ENCODE measurements at places on chromosomes 5 and 9.

GRCh38 chr9:75168270-75169178 lies 80.2 kb downstream of the OSTF1 start:
- DNase-seq = no peak

DNA sequence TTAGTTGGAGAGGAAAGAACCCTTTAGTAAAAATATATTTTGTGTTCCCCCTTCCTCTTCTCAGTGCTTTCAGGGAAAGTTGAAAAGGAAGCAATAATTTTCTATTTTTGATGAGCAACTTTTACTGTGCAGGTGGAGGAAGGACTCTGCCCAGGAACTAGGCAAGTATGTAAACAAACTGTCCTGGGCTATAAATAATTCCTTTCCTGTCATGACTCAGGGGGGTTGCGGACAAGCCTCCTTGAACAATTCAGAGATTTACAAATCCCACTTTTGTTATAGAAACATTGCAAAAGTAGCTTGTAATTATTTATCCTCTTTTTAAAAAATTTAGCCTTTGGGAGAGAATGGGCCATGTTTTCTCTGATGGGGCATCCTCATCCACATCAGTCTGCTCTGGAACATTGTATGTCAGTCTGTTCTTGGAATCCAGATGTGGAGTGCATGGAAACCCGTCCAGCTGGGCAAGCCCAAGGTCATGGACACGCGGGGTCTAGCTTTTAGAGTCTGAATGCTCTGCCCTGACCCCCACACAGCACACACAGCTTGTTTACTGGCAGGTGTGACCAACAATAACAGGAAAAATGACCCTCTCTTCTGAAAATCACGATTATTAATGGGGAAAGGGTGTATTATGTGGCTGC lies 127.6 kb downstream of the GADD45G start:
- no peak for DNase-seq

GRCh38 chr9:124257844-124258606 lies at the start of gene NEK6:
Gene NEK6 (plus strand): TSS chr9:124257949. CDS start chr9:124301965, 44,016 bp downstream.
- DNase-seq = no peak

GRCh38 chr9:133825555-133826218 lies 87.5 kb upstream of the SARDH start:
- DNase-seq = no peak

- no peak for DNase-seq
Observed at GRCh38 chr9:98627296-98627695, 81.4 kb downstream of the GABBR2 start.

- no peak for DNase-seq
Observed at GRCh38 chr5:105905392-105905791, 1765.3 kb downstream of the EFNA5 start.

GRCh38 chr9:6600426-6600825 lies 45.1 kb downstream of the GLDC start:
- no peak for DNase-seq

DNA sequence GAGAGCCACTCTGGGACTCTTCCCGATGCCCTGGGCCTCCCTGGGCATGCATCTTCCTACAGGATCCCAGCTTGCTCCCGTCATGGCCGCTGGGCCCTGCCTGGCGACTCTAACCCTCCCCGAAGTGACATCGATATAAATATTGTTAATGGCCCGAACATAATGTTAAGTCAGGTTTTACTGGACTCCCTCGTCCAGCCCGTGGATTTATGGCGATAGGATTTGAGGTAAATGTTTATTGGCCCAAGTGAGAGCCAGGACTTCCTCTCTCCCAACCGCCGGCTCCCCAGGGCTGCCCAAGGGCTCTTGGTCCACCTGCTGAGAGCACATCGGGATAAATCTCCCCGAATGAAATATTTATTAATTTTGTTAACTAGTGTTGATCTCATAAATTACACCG lies 246.3 kb downstream of the PBX3 start:
- DNase-seq = no peak

GRCh38 chr5:73637565-73637964 lies 11.6 kb downstream of the ARHGEF28 start:
- DNase-seq = no peak

- no peak for DNase-seq
Observed at GRCh38 chr5:61575581-61575980, 243.5 kb downstream of the ZSWIM6 start.

DNA sequence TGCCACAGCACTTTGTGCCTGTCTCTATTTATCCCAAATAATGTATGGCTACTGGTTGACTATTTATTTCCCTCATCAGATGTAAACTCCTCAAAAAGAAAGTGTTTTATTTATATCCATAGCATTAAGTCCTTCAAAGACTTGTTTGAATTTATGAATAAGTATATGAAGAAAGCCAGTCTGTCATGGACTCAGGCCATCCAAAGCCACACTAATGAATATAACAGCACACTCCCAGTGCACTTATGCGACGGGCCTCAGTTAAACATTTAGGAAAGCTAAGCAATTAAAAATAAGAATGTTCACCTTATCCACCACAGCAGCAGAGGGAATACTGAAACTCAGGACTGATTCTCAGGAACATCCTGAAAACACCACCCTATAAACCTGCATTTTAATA lies 77.5 kb downstream of the DENND1A start:
- no peak for DNase-seq

GRCh38 chr5:100889896-100890295 lies 13.2 kb downstream of the ST8SIA4 start:
- DNase-seq = no peak

DNA sequence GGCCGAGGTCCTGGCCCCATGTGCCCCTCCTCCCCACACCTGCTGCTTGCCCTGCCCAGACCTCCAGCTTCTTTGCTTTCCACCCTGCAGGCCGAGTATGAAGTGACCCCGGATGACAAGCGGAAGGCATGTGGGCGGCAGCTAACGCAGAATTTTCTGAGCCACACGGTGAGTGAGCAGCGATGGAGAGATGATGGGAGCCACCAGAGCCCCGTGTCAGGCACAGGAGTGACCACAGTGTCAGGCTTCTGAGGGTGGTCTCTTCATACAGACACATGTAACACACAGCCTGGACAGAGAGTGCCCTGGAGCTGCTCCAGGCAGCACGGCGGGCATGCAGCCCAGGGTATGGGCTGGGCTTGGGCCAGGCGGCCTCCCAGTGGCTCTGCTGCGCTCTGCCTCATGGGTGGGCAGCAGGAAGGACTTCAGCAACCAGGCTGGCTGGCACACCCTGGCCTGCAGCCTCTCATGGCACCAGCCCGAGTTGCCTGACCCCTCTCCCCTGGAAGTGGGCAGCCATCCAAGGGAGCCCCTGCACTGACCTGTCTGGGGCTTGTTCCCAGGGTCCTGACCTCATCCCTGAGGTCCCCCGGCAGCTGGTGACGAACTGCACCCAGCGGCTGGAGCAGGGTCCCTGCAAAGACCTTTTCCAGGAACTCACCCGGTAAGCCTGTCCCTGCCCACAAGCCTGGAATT lies 5.8 kb downstream of the GRK6 start:
- DNase-seq = no peak

GRCh38 chr5:181160152-181160754 lies 12.9 kb downstream of the OR2V2 start:
- no peak for DNase-seq

GRCh38 chr9:727767-728166 lies 113.7 kb upstream of the DMRT1 start:
- DNase-seq = no peak

- no peak for DNase-seq
Observed at GRCh38 chr5:7686794-7687193, 164.1 kb downstream of the CFAP90 start.

GRCh38 chr5:2196416-2196815 lies 313.7 kb upstream of the IRX4 start:
- no peak for DNase-seq

- DNase-seq = no peak
Observed at GRCh38 chr5:139650031-139650688, 2.0 kb downstream of the CXXC5 start.

- DNase-seq = no peak
Observed at GRCh38 chr5:91288118-91288916, 94.8 kb downstream of the ARRDC3 start.

GRCh38 chr5:41721516-41721915 lies 148.7 kb downstream of the OXCT1 start:
- no peak for DNase-seq

GRCh38 chr9:2406252-2406651 lies 215.3 kb upstream of the VLDLR start:
- DNase-seq = no peak

DNA sequence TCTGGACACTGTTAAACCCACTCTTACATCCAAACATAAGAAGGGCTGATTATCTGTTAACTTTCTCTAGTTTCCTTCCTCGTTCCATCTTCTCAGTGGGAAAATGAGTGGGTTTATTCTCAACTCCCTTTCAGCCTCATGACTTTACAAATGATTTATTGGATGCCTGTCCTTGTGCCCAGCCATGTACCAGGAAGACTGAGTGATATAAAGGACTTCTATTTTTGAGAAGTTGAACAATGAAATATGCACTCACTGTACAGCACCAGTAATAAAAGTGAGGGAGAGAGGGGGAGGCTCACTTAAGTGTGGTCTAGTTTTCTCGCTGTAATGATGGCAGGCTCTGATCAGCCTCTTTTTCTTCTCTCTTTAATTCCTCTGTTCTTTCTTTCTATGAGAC lies 277.6 kb downstream of the SMARCA2 start:
- no peak for DNase-seq

- DNase-seq = no peak
Observed at GRCh38 chr9:73260506-73260905, 108.8 kb downstream of the ANXA1 start.

GRCh38 chr9:12697719-12698118 lies 4.5 kb downstream of the TYRP1 start:
- no peak for DNase-seq

GRCh38 chr5:144336191-144336961 lies 165.7 kb downstream of the KCTD16 start:
- DNase-seq = no peak

DNA sequence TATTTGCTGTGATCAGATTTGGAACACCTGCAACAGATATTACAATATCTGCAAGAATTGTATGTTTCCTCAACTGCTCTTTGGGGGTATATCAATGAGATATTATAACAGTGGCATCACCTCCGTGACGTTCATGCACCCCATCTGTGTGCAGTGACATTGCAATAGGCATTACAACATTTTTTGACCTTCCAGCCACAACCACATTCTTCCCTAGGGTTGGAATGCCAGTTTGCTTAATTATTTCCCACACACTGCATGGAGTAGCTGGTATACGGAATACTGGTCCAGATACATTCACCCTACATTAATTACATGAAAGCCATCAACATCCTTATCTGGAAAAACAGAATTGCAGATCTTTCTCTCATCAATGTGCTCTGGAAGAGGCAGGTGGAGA lies 42.3 kb downstream of the FBXO4 start:
- DNase-seq = no peak

- no peak for DNase-seq
Observed at GRCh38 chr9:122338994-122339393, 31.8 kb upstream of the PTGS1 start.

- DNase-seq = no peak
Observed at GRCh38 chr5:124701016-124701415, 45.4 kb downstream of the ZNF608 start.

- DNase-seq = no peak
Observed at GRCh38 chr9:15293804-15294316, 13.2 kb downstream of the TTC39B start.

DNA sequence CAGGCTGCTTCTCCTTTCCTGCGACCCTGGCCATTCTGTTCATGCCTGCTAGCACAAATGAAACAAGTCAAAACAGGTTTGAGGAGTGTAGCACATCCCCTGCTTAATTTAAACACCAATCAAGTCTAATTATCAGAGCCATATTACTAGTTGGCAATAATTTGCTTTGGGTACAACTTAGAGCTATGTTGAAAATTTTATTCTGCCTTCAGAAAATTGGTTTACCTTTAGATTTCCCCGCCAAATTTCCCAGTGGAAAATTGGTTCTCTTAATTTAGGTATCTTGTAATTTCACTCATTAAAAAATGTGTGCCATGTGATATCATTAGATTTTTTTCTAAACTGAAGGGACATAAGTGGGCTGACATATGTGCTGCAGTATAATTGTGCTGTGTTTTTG lies 265.8 kb downstream of the MAST4 start:
- no peak for DNase-seq

DNA sequence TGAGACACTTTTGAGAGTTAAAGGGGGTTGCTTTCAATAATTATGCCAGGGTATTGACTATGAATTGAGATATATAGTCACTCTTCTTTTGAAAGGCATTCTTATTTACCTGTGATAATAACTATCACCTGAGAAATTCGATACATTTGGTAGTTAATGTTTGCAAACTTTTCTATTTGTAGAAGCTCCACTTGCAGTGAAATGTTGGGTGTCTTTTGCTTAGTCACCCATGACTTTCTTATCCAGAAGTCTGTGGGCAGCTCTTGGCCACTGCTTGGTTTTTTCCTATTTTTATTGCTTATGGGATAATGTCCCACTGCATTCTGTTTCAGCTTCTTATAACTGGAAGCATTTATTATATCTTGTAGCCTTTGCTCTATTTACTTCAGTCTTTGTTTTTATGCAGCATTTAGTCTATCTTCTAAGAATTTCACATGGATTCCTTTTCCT lies 3.9 kb downstream of the MACIR start:
- no peak for DNase-seq

DNA sequence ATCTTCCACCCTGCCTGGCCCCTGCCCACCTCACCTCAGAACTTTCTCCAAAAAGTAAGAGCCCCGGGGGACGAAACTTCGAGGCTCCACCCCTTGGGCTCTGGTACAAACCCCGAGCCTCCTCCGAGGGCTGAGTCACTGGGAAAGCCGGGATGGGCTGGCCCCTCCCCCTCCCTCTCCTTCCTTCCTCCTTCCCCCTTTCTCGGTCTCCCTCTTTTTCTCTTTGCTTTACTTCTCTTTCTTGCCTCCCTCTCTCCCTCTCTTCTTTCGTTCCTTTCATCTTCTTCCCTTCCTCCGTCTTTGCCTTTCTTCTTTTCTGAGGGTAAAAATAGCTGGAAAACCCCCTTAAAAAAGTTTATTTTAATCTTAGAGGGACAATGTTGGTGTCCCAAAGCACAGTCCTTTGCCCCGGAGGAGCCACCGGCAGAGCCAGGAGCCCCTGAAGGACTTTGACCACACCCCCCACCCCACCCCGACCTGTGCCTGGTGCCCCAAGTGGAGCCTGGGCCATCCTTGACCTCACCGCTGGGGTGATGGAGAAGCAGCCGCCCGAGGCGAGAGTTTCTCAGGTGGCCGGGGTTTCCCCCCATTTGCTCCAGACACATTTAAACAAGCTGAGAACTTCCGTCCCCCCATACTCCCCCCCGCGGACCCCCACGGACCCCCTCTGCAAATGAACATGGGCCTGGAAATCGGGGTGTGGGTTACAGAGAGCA lies 5.7 kb upstream of the NOTCH1 start:
- no peak for DNase-seq

DNA sequence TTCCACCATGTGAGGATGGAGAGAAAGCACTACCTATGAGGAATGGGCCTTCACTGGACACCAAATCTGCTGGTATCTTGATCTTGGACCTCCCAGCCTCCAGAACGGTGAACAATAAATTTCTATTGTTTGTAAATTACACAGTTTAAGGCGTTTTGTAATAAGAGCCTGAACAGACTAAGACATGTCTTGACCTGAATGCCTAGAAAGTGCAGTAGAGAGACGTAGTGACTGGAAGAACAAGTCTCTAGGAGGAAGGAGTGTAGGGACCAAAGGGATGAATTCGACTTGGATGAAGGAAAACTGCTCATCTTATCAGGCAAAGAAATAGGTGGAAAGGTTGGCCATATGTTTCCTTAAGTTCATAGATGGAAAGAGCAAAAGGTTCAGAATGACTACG lies 309.8 kb upstream of the RGMB start:
- DNase-seq = no peak

- no peak for DNase-seq
Observed at GRCh38 chr5:107169867-107170266, 500.9 kb downstream of the EFNA5 start.
